ENCODE measurements at places on chromosomes 4 and X.
A peak's percentile ranks its signal among the peaks of the same experiment; 100 is the strongest.

GRCh38 chr4:77185686-77186085 is 28.7 kb downstream of the CCNG2 start:
- no peak for DNase-seq

GRCh38 chr4:139901531-139902320 is 236.1 kb downstream of the MGST2 start:
- DNase-seq = no peak

DNA sequence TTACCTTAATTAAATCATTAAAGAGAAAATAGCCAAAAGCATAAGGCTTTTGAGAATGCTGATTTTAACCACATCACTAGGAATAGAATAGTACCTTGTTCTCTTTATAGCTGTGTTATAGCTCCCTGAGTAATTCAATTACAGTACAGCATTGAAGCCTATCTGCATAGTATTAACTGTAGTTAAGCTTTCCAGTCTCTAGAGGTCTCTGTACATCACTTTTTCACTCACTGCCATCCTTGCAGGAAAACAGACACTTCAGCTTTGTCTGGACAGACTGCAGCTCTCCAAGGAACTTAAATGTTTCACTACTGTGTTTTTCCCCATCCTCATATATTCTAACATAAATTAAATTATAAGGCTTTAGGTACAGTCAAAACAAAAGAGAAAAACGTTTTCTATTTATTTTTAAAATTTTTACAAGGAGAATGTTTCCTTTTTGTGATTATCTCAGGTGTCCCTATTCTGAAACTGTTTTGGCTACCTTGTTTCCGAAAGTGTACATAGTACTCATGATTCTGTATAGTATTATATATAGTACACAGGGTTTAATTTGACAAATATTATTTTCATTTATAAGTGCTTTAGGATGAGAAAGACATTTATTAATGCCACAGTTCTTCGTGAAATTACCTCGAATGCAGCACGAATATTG is 407.9 kb downstream of the PCDH18 start:
- DNase-seq = peak; percentile 17

DNA sequence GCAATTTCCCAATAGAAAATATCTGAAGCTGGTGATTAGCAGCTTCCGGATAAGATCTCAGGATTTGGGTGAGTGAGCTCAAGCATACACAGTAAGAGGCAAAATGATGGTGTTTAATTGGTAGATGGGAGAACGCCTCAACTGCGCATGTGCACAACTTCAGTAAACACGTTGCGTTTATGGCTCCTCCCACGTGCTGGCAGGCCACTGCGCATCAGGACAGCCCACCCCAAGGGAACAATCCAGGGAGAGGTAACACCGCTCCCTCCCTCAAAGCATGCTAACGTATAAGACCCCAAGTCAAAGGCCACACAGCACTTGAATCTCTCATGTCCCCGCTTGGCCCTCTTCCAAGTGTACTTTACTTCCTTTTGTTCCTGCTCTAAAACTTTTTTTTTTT is 10.3 kb upstream of the CENPU start:
- no peak for DNase-seq

DNA sequence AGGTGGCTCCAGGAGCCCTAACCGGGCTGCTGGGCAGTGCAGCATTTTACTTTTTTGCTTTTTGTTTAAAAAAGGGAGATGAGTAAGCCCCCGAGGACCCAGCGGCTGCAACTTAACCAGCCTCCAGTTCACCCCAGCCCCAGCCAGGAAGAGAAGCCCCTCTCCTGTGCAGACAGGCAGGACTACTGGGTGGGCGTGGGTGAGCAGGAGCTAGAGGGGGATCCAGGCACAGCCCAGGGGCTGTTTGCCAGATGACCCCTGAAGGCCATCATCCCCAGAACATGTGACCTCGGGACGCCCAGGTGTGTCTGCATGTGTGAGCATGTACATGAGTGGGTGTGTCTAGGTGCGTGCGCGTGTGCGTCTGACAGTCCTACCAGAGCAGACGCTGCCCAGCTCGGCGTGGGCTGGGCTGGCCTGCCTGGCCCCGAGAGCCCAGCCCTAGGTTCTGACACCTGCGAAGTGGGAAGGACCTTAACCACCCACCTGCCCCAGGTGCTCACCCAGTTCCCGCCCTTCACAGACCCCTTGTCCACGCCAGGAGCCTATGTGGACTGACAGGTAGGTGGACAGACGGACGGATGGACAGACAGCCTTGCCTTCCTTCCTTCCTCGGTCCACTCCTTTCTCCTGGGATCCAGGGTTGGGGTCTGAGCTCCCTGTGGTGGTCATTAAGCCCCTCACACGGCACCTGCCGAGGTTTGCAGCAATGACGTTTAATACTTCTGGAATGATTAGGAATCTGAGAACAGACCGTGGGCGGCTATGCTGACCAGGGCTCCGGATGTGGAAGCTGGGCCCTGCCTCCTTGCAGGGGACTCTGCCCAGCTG is 7.8 kb upstream of the HAUS3 start:
- DNase-seq = no peak

DNA sequence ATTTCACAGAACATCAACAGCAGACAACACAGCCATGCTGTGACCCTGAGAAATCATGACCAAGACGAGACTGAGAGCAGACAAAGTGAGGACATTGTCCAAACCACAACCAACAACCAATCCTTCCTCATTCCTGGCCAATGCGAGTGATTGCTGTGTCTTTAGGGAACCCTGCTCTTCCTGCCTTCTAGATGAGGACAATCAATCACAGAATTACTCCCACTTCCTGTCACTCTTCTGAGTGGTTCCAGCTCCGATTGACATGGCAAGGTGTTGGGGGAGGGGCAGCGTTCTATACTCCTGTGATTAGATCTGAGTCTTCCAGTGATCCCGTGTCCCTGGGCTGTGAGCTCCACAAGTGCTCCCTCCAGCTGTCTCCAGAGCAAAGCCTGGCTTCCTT is 227.8 kb downstream of the STIM2 start:
- peak; percentile 44 for DNase-seq

DNA sequence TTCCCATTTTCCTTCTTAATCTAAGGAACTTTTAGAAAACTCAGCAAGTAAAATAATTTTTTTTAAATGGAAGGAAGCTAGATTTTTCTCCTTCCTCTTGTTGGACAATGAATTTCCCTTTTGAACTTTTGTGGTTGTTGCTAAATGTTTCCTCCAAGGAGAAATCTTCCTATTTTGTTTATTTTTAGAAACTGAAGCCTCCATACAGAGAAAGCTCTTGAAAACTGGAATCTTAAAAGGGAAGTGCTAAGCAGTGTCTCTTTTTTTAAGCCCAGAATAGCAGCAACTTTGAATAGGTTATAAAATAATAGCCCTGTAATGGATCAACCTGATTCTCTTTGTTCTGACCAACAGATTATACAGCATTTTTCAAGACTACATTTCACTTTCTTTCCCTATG is 15.1 kb upstream of the DCLK2 start:
- DNase-seq = peak; percentile 56

GRCh38 chrX:24002167-24002566 is 24.8 kb downstream of the KLHL15 start:
- DNase-seq = no peak

DNA sequence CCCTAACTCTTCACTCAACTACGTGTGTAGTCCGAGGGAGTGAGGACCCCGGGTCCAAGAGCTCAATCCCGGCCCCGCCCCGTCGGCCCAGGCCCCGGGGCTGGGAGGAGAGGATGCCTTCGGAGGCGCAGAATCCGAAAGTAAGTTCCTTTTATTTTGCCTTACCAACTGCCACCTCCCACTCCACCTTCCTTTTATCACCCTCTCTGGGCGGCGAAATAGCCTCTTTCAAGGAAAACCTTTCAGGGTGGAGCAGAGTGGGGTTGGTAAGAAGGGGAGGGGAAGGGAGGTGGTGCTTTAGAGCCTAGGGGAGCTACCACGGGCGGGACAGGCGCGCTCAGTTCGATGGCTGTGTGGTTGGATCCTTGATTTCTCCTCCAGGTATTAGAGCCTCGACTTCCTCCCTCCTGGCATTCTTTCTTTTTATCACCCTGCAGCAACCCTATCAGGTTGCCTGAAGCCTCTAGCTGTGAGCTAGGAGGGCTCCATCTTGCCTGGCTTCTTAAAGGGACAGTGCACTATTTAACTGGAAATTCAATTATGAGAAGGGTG is 191.2 kb downstream of the RRAGB start:
- no peak for DNase-seq

- DNase-seq = no peak
These were observed 40.4 kb downstream of the RPS3A start for GRCh38 chr4:151139814-151140213.

DNA sequence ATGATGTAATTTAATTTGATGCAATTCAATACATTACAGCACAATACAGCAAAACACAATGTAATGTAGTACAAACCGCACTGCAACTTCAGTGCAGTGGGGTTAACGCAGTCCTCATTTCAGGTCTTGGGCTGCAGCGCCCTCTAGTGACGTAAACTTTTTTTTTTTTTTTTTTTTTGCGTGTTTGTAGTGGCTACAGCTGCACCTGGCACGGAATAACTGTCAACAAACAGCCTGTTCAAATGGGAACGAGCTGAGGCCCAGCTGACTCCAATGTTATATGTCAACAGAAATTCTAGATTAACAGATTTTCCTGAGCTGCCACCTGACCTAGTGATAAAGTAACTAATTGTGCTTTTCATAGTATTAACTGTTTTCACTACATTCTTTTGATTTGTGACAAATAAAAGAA is 33.5 kb upstream of the RASSF6 start:
- peak; percentile 55 for DNase-seq

GRCh38 chr4:108224611-108225053 is 55.9 kb upstream of the LEF1 start:
- no peak for DNase-seq

GRCh38 chr4:156312261-156312847 is 358.7 kb upstream of the CTSO start:
- DNase-seq = no peak

DNA sequence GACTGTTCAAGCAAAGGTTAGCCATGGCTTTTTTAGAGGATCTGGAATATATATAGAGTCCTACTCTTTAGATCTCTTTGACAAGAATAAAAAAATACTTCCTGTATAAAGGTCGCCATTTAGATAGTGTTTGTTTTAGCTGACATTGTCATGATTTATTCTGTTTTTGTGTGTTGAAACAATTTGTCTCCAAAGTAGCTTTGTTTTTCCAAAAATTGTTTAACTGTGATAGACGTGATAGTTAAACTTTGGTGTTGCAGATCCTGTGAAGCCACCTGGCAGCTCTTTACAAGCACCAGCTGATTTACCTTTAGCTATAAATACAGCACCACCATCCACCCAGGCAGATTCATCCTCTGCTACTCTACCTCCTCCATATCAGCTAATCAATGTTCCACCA is 80.3 kb upstream of the SMARCA5 start:
- no peak for DNase-seq

DNA sequence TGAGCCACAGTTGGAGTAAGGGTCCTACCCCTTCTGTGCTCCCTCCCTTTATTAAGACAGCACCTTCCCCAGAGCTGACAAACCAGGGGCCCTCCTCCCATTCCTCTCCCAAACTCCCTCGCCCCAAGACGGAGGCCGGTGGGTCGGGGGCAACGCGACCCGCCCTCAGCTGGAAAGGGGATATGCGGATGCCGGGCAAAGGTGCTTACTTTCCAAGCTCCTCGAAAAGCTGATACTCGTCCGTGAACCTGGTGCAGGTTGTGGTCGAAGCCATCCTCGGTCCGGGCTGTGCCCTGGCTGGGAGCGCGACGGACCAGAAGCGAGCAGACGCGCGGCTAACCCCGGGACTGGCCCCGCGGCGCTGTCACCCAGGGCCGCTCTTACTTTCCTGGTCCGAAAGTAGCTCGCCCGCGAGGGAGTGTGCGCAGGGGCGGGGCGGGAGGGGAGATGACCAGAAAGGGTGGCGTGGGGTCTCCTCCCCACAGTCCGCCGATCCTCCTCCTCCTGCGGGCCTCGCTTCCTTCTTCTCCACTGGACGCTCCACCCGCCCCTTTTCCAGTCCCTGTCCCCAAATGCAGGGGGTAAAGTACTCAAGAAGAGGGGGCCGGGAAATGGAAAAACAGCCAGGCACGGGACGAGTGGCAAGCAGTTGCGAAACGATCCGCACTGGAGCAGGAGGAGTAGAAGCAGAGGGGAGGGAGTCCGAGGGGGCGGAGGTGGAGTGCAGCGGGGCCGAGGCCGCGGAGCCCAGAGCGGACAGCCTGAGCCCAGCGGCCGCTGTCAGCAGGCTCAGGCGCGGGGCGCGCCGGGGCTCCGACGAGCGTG is 531 bp downstream of the CAMK2D start:
- DNase-seq = peak; percentile 87

DNA sequence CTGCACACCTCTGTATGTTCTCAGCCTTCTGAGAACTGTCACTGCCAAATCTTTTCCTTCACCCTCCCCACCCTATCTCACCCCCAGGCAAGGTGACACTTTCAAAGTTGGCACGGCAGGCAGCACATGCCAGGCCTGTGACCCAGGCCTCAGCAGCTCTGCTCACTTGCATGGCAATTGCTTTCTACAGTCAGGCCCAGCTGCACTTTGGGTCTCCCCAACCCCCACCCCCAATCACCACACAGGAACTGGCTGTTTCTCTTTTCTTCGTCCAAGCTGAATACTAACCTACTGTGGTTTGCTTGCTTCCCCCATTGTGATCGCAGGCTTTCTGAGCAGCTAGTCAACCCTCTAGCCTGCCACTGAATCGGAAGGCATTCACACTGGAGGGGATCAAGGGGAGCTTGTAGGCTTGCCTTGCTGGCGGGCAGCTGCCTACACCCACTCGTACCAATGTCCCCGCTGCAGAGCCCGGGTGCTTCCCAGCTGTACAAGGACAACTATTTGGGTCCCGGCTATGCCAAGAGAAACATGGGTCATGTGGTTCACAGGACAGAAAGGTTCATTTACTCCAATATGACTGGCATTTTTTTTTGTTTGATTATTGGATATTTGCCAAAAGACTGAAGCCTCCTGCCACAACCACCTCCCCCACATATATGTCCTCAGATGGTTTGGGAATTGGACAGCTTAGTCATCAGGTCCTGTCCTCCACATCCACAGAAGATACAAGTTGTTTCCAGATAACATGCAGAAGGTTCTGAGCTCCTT is 28.1 kb downstream of the SLC25A43 start:
- DNase-seq = peak; percentile 10
